ENCODE measurements at places on chromosomes 2 and 18. TPM values are rescaled to one million over a fixed set of nuclear protein-coding genes. Genes with fewer than 3 reads are reported as not detected.

Gene CRYGC
- not detected for total RNA-seq

Gene ACKR3
- 1.6 TPM for total RNA-seq

Gene PRKD3
- 136 TPM for total RNA-seq

Gene ATAD2B
- 26.7 TPM for total RNA-seq

Gene TUBA3E
- not detected for total RNA-seq

Gene NTSR2
- 0.74 TPM for total RNA-seq

Gene IL1RL1
- 28.2 TPM for total RNA-seq

Gene FZD7
- total RNA-seq = 3.2 TPM

- DNase-seq = no peak
Measured at GRCh38 chr18:75142677-75143076, 66.3 kb downstream of the PTGR3 start.

DNA sequence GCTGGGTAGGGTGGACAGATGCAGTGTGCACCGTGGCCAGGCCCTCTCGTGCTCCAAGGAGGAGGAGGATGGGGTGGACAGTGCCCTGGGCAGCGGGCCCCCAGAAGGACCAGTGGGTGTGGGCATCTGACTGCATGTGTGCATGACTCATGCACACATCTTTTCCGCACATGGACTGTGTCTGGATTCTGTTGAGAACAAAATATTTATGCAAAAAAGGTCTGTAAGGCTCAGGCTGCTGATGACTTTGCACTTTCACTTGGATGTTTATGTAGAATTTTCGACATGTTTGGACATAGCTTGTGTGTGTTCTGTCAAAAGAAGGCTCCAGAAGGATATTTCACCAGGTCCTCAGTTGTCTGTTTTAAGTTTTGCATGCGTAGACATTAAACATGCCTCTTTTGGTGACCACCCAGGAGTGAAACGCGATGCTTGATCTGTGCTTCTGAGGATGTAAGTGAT is 45.6 kb downstream of the MTCL1 start:
- no peak for DNase-seq

DNA sequence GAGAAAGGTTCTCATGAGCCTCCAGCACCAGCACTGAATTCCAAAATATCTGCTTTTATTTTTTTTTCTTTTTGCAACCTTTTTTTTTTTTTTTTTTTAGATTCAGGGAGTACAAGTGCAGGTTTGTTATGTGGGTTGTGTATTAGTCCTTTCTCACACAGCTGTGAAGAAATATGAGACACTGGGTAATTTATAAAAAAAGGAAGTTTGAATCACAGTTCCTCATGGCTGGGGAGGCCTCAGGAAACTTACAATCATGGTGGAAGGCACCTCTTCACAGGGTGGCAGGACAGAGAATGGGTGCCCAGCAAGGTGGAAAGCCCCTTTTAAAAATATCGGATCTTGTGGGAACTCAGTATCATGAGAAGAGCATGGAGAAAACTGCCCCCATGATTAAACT is 7.9 kb upstream of the TMX3 start:
- no peak for DNase-seq

GRCh38 chr2:61042807-61043206 is 22.9 kb upstream of the SANBR start:
- no peak for DNase-seq

DNA sequence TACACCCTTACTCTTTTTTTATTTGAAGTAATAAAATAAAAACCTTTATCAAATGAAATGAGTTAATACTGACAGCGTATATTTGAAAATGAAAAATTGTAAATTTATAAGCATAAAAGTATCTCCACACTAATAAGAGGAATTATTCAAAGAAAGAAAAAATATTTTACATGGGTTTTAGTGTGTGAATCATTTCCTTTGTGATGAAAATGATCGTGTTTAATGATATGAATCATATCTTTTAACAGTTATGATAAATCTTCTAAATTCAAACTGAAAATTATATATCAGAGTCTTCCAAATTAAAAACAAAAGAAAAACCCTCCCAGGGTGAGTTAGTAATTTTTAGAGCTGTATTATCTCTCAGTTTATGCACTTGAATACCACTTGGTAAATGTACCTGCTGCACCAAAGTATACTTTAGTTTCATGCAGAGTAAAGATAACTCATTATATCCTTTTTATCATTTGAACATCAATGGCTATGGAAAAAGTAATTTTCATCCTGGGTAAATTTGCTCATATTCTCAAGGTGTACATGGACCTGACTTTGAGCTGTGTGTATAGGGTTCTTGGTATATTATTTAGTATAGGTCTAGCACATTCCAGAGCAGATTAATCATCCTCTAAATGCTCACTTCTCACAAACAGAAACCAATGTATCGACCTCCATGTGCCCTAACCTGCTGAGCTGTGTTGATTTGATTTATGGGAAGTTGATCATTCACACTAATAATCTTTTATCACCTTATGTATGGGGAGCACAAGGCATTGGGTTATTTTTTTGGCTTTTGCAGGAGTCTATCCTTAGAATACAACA is 98.7 kb upstream of the VWC2L start:
- DNase-seq = no peak

DNA sequence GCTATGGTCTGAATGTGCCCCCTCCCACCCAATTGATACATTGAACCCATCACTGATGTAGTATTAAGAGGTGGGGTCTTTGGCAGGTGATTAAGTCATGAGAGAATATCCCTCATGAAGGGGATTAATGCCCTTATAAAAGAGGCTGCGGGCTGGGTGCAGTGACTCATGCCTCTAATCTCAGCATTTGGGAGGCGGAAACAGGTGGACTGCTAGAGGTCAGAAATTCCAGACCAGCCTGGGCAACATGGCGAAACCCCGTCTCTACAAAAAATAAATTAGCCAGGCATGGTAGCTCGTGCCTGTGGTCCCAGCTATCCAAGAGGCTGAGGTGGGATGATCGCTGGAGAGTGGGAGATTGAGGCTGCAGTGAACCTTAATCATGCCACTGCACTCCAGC is 14.3 kb downstream of the POLR2D start:
- DNase-seq = no peak

GRCh38 chr18:9065864-9066263 is 36.6 kb upstream of the NDUFV2 start:
- no peak for DNase-seq

DNA sequence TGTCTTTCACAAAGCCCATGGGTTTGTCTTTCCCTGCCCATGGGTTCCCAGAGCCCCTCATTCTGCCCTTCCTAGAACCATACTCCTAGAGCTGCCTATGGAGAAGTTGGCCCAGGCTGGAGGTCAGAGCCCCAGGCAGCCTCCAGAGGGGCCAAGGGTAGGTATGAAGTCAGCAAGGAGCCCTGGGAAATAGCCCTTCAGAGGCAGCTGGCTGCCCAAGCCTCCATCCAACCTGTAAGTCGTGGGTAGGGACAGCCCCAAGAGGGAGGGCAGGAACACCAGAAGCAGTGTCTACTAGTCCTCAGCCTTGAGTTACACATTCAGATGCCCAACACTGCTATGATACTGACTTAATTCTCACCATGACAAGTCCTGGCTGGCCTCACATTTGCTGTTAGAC is 49.5 kb downstream of the TMEM247 start:
- DNase-seq = no peak

DNA sequence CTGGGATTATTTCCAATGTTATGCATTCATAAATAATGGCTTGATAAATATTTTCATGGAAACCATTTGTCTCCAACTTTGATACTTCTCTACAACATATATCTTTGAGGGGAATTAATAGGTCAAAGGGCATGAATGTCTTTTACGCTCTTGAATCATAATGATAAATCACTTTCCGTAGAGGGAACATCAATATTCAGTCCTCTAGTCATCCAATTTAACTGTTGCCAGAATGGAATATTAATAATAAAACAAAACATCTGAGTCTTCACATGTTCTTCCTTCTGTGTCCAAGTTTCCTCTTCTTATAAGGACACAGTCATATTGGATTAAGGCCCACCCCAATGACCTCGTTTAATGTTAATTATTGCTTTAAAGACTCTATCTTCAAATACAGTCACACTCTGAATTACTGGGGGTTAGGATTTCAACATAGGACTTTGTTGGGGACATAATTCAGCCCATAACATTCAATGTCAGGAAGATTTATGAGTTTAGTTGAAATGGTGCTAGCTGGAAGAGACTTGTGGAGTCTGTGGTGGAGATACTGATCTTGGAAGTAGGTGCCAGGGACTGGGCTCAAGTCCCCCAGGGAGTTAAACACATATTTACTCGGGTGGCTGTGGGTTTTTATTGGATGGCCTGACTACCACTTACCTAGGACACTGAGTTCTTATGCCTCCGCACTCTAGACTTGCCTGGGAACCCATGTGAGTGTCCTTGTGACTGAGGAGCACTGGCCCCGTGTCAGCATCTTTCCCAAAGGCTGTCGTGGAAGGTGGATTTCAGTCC is 85.0 kb upstream of the SEC11C start:
- DNase-seq = no peak

GRCh38 chr2:120289221-120289906 is 36.7 kb downstream of the RALB start:
- no peak for DNase-seq

- no peak for DNase-seq
Measured at GRCh38 chr2:20430035-20430434, 16.8 kb upstream of the RHOB start.

- DNase-seq = no peak
Measured at GRCh38 chr2:110832740-110833139, 100.4 kb downstream of the ACOXL start.

- no peak for DNase-seq
Measured at GRCh38 chr2:98122524-98122923, 35.6 kb downstream of the VWA3B start.

DNA sequence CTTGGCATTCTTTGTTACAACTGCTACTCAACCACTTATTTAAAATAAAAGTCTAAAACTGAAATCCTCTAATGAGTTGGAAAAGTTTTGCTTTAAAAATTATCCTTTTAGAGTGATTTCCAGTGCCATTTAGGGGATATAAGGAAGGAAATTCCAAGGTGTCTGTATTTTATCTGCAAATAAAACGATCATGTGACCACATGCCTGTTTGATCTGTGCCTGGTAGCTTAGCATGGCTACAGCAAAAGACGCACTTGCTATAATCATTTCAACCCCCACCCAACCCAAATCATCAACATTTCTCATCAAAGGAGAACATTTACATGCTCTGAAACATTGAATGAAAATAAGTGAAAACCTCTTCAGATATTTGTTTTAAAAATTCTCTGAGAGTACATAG is 615.1 kb downstream of the IRS1 start:
- no peak for DNase-seq

DNA sequence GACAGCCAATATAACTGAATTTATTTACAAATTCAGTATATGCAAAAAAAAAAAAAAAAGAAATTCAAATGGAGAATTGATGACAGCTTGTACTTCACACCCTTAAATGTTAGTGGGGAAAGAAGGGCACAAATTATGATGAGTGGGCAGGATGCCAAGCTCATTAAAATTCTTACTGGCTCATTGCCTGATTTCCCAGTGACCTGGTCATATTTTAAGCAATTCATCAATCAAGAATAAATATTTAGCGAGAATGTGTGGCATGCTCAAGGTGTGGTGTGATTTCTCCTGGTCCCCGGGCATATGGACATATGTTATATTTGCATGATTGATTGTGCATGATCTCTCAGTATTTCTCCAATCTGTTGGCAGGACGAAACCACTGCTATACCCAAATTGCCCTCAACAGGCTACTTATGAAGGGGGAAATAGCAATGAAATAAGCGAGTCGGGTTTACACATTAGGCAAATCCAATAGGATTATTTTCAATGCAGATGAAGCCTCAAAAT is 883.0 kb downstream of the LRRTM4 start:
- DNase-seq = no peak

GRCh38 chr2:181774685-181775084 is 94.4 kb upstream of the NEUROD1 start:
- no peak for DNase-seq
